ENCODE measurements at places on chromosomes 3 and 15.

DNA sequence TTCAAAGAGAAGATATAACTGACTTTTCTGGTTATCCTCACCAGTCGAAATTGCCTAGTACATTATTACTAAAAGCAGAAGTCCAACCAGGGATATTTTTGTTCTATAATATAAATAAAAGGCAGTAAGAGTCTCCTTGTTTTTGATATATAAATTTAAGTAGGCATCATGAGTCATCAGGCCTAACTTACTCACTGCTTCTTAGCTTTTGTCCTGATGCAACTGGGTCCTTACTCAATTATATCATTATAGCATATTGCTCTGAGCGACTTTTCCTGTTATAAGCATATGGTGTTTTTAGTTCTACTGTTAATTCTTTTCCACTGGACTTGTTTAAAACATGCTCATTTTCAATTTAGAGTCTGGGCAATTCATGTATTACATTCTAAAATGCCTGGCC lies 910.1 kb downstream of the MCTP2 start:
- DNase-seq, result no peak

- no peak for DNase-seq
Measured at GRCh38 chr15:32709295-32710033, 8.3 kb upstream of the GREM1 start.

- DNase-seq, result no peak
Measured at GRCh38 chr3:102089904-102090720, 240.8 kb downstream of the NFKBIZ start.

- DNase-seq, result no peak
Measured at GRCh38 chr3:98058244-98058960, 23.3 kb upstream of the GABRR3 start.

DNA sequence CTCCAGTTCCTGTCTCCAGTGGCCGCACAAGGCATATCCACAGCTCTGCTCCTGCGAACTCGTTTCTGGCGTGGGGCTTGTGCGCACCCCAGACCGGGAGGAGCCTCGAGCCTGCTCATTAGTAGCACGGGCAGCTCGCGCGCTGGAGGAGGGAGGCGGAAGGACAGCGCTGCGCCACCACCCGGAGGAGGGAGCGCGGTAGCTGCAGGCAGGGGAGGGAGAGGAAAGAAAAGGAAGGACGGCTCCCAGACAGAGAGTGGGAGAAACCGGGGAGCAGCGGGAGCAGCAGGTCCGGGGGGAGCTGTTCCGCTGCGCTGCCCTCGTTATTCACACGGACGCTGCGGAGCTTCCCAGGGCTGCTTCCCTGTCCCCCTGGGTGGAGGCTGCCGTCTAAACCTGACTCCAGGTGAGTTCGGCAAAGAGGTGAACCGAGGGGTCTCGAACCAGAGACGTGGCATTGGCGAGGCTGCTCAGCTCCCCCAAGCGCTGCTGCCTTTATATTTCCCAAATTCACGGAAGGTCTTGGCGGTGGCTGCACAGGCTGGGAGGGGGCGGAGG lies 121.3 kb upstream of the ZNF717 start:
- no peak for DNase-seq

- no peak for DNase-seq
Measured at GRCh38 chr3:43296565-43296964, 10.2 kb downstream of the SNRK start.

GRCh38 chr3:72160351-72160750 lies 375.4 kb upstream of the PROK2 start:
- no peak for DNase-seq

GRCh38 chr3:128488991-128489673 lies 3.9 kb downstream of the GATA2 start:
- DNase-seq, result no peak

DNA sequence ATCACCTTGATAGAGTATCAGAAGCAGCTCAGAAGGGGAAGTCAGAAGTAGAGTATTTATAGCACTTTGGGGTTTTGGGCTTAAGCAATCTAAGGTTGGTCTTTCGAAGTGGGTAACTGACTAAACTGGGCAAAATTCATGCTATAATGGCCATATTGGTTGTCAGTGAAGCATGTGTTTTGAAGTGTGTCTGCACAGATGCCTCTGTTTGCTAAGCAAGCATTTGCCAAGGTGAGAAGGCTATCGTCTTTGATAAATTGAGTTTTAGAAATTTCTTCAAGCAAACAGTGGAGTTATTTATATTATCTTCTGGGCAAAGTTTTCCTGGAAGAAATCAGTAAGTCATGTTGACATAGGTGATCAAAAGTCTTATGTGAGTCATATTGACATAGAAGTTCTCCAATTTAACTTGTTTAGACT lies 412.8 kb upstream of the TGFBR2 start:
- no peak for DNase-seq

- no peak for DNase-seq
Measured at GRCh38 chr3:107242579-107242978, 134.7 kb upstream of the CCDC54 start.

GRCh38 chr3:175163686-175164085 lies 304.6 kb downstream of the NAALADL2 start:
- DNase-seq, result no peak

DNA sequence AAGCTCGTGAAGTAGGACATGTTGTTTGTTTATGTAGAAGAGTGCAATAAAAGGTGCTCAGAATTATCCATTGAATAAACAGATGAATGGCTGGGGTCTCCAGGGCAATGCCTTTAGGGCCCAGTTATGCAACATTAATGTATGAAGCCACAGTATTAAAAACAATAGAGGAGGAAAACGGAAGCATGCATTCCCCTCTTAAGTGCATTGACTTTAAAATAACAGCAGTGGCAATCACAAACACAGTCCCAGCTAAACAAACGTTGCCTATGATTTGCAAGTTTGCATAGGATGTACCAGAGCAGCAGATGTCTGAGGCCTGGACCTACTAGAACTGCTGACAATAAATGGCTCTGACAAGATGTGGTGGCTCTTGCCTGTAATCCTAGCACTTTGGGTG lies 60.6 kb upstream of the GCNT3 start:
- DNase-seq, result no peak

- no peak for DNase-seq
Measured at GRCh38 chr15:98514034-98514622, 134.2 kb upstream of the IGF1R start.

DNA sequence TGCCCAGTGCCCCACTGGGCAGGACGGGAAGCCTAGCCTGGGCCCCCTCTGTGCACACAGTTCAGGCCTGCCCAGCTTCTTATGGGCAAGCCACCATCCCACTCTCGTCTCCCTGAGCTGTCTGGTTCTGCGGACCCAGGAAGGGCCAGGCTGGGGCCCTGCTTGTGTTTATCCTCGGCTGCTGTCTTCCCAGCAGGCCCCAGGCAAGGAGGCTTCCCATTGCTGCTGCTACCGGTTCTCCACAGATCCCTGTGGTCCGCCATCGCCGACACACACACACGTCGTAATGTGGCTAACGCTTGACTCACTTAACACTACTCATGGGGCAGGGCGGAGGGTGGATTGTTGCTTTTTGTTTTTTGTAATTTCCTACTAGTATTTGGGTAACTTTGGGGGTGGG lies 52.4 kb upstream of the SLC6A1 start:
- DNase-seq, result no peak

DNA sequence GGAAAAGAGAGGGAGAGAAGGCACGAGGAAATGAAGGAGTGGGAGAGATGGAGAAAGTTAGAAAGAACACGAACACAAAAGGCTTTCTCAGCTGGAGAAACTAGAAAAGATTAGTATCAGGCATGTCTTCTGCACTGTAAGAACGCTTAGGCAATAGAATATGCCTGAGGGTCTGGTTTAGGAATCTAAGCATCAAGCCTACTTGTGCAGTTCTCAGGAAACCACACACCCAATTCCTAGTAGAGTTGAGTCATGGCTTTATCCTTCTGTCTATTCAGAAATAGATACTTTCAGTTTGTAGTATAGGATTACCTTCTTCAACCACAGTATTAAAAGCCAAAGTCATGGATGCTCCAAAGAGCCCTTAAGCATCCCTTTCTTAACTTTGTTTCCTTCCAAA lies 969.4 kb downstream of the NTRK3 start:
- DNase-seq, result no peak

- no peak for DNase-seq
Measured at GRCh38 chr15:67225336-67225735, 29.1 kb downstream of the AAGAB start.

- no peak for DNase-seq
Measured at GRCh38 chr15:37638116-37638515, 296.3 kb upstream of the TMCO5A start.

DNA sequence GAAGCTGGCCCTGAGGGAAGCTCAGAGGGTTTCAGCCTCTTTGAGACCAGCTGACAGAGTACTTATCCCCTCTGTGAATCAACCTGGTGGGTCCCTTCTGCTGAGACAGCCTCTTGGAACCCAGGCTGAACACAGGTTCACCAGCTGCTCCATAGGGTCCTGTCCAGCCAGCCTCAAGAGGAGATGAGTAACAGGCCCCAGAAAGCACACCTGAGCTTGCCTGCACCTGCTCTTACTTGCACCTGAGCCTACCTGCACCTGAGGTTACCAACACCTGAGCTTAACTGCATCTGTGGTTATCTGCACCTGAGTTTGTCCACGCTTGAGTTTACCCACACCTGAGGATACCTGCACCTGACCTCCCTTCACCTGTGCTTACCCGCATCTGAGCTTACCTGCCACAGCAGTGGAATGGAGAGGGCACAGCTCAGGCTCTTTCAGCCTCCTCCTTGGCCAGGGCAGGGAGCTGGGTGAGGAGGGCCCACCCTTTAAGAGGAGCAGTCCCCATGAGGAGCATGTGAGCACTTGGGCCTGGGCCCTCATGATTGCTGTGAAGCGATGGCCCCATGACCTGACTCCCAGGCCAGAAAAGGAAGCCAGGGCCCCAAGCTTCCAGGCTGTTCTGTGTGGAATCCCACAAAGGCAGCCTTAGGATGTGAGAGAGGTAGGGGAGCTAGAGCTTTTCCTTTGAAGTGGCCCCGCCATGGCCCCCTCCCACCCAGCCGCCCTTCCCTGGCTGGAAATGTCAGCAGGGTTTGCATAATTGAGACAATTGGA lies at the start of gene TRPM1:
TSS of gene TRPM1 (minus strand) at position 464 of the 777 bp plus-strand sequence. CDS start 20,370 bp downstream, outside the sequence.
- DNase-seq, result no peak

DNA sequence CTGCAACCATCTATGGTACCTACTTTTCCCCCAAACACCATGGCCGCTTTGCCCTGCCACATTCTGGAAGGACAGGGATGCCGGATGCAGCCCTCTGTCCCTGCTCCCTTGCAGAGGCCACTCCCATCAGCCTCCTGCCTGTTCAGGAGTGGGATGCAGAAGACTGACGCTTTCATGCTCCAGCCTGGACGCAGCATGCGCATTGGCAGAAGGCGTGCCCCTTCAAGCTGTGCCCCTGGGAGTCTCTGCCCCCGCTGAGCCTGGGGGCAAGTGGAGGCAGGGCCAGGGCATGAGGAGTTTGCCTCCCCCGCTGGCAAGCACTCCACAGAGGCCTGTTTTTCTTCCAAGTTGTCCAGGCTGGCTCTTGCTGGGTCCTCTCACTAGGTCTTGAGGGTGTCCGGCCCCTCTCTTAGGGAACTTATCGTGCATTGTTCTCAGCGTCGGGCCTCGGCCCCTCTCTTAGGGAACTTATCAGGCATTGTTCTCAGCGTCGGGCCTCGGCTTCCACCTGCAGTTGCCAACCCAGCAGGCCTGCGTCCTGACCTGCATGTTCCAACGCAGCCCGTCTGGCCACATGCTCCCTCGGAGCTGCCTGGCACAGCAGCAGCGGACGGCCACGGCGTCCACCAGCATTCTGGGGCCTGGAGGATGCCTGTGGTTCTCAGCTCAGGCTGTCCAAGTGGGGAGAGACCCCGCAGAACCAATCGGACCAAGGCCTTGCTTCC lies 14.6 kb upstream of the SNRPA1 start:
- no peak for DNase-seq

DNA sequence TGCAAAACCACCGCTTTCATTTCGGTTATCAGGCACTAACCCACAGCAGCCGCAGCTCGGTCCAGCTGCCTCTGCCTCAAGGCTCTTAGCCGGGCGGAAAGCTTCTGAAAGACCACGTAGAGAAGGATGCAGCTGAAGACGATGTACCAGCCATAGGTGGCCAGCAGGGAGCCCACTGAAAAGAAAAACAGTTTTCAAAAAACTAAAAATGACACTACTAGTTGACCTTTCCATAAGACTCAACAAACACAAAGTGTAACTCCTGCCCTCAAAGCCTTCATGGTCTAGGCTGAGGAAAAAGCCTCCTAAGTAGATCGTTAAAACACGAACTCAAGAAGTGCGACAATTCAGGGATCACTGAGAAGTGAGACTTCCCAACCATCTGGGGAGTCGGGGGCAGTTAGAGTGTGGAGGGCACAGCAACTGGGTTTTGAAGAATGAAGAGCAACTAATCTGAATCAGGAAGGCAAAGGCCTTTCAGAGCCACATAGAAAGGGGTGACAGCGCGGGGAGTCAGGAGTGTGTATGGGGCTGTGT lies 716 bp downstream of the SELENOS start:
- no peak for DNase-seq

DNA sequence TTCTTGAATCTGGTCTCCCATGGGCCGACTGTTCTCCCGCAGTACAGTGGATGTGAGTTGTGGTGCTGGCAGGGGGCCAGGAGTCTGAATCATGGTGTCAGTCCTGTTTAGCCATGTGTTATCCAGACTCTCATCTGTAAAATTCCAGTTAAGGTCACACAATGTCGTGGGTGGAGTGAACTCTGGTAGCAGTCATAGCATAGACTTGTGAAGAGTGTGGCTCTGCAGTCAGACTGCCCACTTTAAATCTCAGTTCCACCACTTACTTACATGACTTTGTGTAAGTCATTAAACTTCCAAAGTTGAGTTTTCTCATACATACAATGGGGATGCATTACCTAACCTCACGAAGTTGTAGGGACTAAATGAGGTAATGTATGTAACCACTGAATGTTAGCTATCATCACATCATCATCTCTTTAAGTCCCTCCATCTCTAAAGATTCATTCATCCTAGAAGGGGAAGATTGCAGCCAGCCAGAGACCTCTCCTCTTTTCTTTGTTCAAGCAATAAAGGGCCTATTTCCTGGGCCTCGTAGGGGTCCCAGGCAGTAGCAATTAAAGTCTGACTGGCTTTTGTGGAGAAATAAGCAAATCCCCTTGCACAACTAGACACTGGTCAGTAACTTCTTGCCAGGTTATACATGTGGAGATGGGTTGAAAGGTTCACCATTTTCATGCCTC lies 93.9 kb downstream of the PCCB start:
- DNase-seq, result no peak

DNA sequence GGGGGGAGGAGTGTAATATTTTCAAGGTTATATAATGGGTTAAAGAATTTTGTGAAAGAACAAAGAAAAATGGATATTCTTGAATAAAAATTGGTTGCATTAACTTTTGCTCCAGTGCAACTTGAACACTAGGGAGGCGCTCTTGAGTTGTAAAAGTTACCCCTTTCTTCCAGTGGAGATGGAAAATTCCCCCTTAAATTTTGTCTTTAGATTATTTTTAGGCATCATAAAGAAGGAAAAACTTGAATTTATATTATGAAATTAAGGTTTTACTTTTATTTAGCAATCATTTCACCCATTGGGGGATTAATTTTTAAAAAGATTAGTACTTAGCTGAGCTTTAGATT lies 550 bp upstream of the CHD2 start:
- no peak for DNase-seq
